ENCODE measurements at places on chromosomes 13 and 19. TPM values are rescaled to one million over a fixed set of nuclear protein-coding genes. Genes with fewer than 3 reads are reported as not detected.

The ONECUT3 gene
- not detected for total RNA-seq

The MARK4 gene
- 7.4 TPM for total RNA-seq

The PROZ gene
- not detected for total RNA-seq

The CYP4F3 gene
- total RNA-seq = not detected
